Head of caudate nucleus (tissue), 42 donors: ENCODE measurements at places on chromosomes 3 and 15.
A peak's percentile ranks its signal among the peaks of the same experiment; 100 is the strongest.

- no peak for DNase-seq
Observed at GRCh38 chr3:32544894-32545293, 25.8 kb downstream of the DYNC1LI1 start.

- DNase-seq = no peak
Observed at GRCh38 chr15:41936649-41937567, 35.4 kb downstream of the EHD4 start.

GRCh38 chr15:68765602-68766368, 54.9 kb downstream of the ANP32A start:
- no peak for DNase-seq

- DNase-seq = no peak
Observed at GRCh38 chr3:41044523-41044922, 154.8 kb upstream of the CTNNB1 start.

DNA sequence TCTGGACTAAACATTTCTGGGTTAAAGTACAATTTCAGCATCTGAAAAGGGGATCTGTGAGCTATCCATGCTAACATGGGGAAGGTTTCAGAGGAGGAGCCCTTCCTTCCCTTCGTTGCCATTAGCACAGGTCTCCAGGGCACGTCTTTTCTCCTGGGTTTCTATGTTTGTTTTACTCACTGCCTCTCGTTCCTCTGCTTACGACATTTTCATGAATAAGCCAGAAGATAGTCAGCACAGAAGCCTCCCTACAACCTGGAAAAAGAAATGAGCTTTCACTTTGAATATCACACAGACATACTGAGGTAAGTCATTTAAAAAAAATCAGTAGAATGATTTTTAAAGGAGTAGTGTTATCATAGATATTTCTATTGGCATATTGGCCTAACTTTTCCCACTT, 117.2 kb upstream of the KCNMB2 start:
- no peak for DNase-seq

DNA sequence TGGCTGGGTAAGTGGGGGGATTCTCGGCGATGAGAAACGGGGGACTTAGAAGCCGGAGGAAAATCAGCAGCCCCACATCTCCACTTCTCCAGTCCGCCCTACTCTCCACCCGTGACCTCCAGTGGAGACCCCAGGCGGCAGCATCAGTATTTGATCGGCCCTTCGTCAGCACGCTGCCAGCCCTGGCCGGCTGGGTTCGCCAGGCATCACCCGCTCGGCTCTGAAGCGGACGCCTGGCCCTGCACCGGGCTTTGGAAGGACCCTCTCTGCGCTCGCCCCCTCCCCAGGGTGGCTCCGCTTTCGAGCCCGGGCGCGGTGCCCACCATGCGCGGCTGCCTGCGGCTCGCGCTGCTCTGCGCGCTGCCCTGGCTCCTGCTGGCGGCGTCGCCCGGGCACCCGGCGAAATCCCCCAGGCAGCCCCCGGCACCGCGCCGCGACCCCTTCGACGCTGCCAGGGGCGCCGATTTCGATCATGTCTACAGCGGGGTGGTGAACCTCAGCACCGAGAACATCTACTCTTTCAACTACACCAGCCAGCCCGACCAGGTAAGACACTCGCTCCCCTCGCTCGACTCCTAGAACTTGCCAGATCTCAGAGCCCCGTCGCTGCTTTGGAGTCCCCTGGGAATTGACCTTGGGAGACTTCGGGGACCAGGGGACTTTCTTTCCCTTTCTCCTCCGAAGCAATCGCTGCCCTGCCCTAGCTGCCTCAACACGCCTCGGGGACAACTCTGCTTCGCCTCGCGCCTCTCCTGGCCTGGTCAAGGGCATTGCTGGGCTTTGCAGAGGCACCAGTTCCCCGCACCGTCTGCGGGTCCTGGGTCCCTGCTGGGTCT, 561 bp downstream of the SIDT1 start:
- no peak for DNase-seq

- no peak for DNase-seq
Observed at GRCh38 chr15:27495963-27496459, 525.0 kb downstream of the GABRG3 start.

GRCh38 chr3:126146525-126147146, 33.8 kb downstream of the ALDH1L1 start:
- no peak for DNase-seq

DNA sequence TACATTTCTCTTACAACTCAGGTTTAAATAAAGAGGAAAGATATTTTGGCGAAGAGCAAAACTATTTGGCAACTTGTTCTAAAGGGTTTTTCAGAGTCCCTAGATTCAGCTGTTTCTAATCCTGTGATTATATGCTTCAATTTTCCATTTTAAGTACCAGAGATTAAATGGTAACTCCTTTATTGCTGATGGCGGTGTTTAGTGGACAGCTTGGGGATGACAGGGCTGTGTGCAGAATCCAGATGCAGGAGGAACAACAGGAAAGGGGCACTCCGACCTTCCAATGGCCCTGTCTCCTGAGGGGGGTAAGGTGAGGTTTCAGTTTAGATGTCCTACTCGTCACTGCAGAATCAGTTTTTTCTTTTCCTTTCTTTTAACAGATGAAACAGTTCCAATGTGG, 405.0 kb downstream of the PDCD6IP start:
- no peak for DNase-seq

GRCh38 chr3:158700559-158700958, 28.1 kb upstream of the LXN start:
- DNase-seq = no peak

- DNase-seq = no peak
Observed at GRCh38 chr3:12336099-12336498, 47.2 kb downstream of the PPARG start.

DNA sequence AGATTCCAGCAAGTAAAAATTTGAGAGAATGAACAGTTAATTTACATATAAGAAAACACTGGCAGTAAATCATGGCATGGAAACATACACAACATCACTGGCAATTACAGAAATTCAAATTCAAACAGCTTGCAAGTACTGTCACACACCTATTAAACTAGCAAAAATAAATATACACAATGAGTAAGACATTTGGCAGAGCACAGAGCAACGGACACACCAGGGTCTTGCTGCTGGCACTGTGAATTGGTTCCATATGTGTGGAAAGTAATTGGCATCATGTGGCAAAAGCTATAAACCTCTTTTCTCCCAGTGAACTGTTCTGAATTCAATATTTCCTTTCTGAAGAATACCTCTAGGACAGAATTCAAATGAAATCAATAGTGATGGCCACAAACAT, 78.3 kb downstream of the LRRK1 start:
- no peak for DNase-seq

GRCh38 chr3:129021140-129021551, 20.0 kb downstream of the EFCC1 start:
- DNase-seq = no peak

DNA sequence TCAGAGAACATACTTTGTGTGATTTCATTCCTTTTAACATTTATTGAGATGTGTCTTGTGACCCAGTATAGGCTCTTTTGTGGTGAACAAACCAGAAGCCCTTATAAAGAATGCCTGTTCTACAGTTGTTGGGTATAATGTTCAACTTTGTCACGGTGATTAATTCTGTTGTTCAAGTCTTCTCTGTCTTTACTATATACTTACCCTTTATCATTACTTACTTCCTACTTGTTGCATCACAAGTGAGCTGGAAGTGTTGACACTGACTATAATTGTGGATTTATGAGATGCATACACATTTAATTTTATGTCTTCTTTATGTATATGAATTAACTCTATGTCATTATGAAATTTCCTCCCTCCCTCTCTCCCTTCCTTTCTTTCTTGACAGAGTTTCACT, 59.7 kb upstream of the TBL1XR1 start:
- DNase-seq = no peak

DNA sequence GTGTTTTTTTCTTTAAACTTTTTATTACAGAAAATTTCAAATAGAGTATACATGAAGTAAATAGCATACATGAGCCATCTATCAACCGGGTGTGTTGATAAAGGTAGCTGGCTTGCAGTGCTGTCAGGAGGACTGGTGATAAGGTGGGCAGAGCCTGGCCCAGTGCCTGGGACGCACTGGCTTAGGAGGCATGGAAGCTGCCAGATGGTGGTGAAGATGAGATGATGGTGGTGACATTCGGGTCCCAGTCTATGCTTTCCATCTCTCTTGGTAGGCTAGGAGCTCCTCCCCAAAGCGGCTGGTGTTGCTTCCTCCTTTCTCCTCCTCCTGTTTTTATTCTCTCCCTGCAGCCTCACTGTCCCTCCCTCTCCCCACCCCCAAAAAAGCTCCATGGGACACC, 101.7 kb downstream of the ADCY5 start:
- no peak for DNase-seq

DNA sequence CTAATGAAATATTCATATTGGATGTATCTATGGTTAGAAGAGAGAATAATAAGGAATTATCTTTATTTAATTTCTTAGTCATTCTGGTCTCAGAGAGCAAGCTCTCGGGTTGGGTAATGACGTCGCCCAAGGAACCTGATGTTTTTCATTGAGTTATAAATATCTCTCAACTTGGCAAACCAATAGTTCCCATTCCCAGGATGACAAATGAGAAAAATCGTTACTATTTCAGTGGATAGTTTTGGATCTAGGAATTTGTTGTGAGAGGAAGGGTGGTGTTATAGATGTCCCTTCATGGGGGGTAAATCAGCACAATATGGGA, 162.9 kb upstream of the NR2E3 start:
- peak; percentile 44 for DNase-seq

DNA sequence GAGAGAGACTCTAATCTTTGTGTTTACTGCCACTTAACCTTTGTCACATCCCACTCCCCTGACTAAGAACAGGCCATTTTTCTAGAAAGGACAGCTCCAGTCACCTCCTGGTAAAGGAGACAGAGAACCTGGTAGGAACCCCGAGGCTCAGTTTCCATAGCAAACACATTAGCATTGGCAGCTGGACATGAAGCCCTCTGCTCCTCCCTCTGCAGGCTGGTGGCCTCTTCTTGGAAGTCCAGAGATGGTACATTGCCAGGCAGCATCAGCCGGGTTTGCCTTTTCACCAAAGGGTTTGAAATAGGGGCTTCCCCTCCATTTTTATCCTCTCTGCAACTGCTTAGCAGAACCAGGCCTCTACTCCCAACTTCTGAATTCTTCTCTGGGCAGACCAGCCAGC, 213.4 kb upstream of the SEMA6D start:
- DNase-seq = no peak

- DNase-seq = no peak
Observed at GRCh38 chr3:115436767-115437301, 186.5 kb upstream of the GAP43 start.

DNA sequence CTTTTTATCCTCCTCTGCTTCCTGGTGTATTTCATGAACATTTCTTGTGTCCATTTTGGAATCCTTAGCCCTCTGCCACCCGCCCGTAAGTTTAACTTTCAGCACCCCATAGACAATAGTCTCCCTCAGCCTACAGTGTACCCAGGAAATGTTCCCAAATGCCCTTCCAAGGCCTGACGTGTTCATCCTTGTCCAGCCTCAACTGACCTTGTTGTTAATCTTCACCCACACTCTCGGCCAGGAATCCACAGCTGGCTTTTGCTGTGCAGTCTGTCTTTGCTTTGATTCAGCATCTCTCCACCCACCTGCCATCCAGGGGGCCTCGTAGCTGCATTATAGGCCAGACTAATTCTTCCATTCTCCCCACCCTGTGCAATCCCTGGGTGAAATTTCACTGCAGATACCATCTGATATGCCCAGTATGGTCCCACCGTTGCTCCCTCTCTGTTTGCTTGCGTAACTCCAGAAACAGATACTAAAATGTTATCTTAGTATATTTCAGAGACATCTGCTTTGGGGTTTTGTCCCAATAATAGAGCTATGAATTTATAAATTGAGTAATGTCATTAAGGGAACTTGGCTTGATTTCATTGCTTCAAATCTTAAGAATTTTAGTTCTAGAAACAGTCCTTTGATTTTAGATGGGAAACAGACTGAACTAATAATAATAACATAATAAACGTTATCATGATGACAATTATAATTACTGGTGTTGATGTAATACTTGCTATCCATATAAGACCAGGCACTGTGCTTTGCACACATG, 16.6 kb downstream of the GUCA1C start:
- DNase-seq = no peak

DNA sequence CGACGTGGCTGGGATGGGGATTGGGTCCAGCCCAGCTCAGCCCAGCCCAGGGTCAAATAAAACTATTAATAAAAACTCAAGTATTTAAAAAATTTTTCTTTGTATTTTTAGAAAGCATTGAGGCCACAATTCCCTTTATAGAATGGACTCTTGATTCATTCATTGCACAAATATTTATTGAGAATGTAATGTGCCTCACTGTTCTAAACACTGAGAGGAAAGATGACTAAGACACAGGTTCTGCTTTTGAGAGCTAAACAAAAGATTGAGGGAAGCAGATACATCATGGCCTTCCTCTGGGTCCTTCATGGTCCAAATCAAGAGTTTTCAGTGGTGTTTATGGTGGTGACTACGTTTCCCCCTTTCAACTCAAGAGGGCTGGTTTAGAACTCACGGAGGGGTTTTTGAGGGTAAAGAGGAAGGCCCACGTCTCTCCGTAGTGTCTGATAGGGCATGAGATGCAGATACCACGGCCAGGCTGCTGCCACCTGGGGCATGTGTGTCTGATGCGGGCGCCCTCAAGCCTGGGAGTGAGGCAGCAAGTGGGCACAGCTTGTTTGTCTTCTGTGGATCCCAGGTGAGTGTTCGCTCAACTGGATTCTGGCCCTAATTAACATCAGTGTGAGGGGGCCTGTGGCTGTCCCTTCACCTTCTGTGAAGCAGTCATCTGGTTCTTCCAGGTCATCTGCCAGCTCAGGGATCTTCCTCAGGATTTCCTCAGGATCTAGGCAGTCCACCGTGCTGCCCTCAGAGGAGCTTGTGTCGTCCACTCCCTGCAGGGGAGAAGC, 73.5 kb upstream of the SCN5A start:
- DNase-seq = no peak

GRCh38 chr15:33242669-33243191, 48.2 kb upstream of the FMN1 start:
- DNase-seq = no peak

DNA sequence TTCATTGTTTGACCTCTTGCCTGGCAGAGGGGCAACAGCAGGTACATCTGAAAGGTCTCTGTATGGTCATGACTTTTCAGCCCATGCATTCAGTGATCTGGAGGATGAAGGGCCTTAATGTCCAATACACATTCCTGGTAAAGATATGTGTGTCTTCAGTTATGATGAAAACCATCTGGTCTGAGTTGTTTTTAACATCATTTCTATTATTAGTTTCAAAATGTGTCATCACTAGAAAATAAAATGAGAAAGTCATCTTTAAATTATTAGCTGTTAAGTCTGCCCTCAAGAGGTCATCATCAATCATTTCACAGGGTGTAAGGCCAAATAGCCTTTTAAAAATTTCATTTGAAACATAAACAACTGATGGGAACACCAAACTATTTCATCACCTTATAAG, 92.1 kb upstream of the PLSCR4 start:
- no peak for DNase-seq

DNA sequence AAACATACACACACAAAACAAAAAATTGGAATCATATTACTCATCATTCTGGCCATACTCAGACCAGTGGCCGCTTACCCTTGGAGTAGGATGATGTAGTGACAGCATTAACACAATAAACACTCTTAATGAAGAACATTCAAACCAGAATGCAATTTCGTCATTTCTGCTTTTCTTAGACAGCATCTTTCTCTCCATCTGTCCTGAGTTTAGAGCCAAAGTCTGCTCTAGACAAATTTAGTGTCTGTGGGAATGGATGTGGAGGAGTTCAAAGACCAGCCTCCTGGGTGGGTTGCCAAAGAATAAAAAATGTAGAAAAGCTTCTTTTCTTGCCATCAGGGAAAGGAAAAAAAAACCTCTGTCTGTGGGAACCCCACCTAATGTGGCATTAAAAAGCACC, 212.4 kb upstream of the POU1F1 start:
- DNase-seq = no peak
